ENCODE measurements at places on chromosomes 7 and 10.
A peak's percentile ranks its signal among the peaks of the same experiment; 100 is the strongest.

DNA sequence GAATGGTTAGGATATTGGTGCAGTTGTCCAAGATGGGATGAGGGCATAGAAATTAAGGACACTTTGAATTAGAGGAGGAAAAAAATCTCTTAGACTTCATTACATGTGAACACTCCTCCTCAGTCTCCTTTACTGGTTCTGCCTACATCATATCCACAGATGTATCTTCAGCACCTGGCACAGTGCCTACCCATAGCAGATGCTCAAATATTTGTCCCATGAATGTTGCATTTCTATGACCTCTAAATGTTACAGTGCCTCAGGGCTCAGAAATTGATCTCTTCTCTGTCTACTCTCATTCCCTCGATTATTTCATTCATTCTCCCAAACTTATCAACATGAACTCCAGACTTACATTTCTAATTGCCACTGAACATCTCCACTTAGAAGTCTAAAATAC, 17.1 kb downstream of the CNNM1 start:
- DNase-seq: no peak

DNA sequence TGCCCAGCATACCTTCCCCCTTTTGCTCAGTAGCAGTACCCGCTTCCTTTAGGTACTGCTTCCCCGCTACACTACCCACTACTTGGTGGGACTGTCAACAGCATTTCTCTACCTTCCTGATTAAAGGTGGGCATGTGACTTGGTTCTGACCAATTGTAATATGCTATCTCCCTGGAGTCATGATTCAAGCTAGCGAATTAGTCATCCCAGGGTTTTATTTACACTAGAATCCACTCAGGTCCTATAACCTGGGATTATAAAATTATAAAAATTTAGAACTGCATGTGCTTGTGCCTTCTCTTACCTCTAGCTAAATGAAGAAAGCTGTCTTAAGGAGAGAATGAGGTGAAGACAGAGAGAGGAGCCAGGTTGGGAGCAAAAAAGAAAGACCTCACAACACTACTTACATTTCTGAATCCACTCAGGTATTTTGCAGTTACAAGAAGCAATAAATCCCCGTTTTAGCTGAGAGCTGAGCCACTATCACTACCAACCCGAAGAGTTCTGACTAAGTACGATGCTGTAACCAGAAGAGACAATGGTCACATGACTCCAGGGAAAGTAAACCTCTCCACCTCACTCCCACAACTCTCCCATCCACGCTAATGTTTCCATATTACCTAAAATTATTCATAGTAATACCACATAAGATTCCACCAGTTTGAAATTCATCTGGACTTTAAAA, 9.7 kb downstream of the GBX1 start:
- no peak for DNase-seq

DNA sequence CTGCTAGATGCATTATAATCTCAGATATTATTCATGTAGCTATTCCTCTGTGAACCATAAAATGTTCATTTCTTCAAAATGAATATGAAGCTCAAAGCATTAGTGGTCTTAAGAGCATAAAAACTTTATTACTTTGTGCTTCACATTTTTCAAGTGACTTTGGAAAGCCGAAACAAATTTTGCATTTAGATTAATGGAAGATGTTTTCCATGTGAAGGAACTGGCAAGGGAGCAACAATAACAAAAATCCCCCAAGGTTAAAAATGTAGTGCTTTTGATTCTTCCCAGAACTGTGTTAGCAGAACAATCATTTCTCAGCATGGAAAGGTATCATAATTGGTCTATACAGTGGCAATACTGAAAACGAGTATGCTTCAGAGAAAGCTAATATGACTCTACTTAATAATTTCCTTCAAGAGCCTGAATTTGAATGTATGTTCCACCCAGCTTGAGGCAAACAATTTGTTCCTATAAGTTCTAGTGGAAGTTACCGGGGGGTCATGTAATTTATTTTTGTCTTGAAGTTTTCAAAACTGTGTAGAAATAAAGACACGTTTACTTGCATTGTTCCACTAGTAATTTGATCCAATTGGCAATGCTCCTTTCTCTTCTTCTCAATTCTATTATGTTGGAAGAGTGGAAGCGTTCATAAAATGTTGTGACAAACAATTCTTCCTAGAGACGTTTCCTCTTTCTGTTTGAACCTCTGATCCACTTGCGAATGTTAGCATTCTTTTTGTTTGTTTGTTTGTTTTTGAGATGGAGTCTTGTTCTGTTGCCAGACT, 665.4 kb downstream of the AUTS2 start:
- no peak for DNase-seq

DNA sequence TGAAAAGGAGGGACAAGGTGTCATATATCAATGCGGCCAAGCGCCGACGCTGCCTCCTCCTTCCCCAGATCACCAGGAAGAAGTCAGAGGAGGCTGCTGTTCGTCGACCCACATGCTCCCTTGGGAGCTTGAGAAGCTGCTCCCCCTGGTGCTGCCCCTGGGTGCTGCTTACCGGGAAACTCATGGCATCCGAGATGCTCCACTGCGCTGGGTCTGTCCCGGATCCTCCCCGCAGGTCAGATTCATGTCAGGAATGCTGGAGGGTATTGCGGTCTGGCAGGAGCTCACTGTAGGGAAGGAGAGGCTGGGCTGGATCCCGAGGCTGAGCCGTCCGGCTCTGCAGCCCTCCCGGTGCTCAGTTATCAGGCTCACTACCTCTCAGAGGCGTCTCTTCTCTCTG, 123.7 kb upstream of the FAM20C start:
- no peak for DNase-seq

GRCh38 chr7:36711256-36711655, 13.0 kb downstream of the AOAH start:
- DNase-seq: no peak

- DNase-seq: no peak
These were observed 1.2 kb upstream of the PRRT4 start for GRCh38 chr7:128362670-128363069.

DNA sequence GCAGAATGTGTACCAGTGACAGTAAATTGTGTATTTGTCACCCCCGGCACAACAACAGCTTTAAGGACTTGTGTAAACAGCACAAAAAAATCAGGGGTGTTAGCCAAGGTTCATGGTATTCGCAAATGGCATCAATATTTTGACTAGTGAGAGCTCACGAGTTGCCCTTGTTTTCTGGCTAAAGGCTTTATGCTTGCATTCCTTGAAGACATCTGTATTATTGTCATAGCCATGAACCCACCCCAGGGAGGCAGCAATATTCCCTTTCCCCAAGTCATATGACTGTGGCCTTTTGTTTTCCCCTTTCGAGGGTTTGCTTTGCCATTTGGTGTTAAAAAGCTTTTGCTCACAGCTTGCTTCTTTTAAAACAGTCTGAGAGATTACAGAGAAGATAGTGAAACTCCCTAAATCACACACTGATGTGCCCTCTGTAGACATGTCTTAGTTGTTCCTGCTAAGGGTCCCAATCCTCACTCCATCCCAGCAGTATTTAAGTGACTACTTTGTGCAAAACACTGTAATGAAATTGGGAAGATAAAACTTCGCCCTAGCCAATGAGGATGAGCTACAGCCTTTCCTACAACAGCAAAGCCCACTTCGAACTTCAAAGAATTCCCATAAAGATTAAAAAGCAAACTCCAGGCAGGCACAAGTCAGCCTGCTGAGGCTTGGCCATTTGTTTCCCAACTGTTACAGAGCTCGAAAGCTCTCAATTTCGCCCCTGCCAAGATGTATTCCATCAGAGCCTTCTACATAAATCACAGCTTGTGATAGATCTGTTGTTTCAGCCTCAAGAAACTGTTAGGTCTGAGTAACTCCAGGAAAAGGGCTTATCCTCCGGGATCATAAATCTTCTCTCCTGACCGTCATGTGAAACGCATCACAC, 172.3 kb downstream of the ADAM12 start:
- no peak for DNase-seq

DNA sequence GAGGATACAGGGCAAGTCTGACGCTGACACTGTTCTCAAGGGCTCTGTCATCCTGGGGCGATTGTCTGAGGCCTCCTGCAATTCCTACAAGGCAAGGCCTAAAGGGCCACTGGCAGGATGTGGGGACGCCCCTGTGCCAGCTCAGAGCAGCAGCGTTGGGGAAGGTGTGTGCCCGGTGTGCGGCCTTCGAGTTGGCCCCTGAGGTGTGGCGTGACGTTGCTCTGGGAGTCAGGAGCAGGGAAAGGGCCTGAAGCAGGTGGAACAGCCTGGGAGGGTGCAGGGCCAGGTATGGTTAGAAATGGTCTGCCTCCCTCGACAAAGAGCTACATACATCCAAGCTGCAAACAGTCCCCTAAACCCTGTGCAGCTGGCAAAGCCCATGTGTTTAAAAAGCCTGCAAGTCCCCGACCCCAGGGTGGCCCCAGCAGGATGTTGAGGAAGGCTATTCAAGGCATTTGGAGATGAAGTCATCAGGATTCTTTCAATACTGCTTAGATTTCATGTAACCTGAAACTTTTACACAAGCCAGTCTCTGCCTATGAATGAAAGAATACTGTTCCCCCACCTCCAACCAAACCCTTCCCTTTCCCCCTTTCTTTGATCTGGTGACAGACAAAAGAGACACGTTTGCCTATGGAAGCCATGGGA, 142.5 kb upstream of the TNS3 start:
- no peak for DNase-seq

GRCh38 chr7:155815332-155816191, 3.3 kb upstream of the SHH start:
- peak; percentile 24 for DNase-seq

DNA sequence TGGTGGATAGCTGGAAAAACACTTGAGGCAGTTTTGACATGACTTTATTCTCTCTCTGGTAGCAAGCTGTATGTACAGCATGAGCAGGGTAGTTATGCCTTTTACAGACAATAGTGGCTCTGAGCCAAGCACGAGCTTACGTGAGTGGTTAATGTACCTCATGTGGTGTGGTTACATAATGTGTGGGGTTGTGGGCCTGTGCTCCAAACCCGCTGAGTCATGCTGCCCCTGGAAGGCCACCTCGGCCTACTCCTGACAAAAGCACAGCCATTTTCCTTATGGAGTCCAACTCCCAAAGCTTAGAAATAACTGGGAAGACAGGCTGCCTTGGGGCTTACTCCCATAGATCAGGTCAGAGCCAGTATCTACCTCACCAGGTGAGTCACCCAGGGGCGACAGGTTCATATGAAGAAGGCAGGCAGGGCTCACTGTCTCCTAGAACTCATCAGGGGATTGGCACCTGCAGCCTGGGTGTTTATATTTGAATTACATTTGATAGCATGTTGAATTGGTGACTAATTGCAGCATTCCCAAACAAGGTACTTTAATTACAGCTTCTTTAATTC, 404.5 kb downstream of the ADRA2A start:
- no peak for DNase-seq

DNA sequence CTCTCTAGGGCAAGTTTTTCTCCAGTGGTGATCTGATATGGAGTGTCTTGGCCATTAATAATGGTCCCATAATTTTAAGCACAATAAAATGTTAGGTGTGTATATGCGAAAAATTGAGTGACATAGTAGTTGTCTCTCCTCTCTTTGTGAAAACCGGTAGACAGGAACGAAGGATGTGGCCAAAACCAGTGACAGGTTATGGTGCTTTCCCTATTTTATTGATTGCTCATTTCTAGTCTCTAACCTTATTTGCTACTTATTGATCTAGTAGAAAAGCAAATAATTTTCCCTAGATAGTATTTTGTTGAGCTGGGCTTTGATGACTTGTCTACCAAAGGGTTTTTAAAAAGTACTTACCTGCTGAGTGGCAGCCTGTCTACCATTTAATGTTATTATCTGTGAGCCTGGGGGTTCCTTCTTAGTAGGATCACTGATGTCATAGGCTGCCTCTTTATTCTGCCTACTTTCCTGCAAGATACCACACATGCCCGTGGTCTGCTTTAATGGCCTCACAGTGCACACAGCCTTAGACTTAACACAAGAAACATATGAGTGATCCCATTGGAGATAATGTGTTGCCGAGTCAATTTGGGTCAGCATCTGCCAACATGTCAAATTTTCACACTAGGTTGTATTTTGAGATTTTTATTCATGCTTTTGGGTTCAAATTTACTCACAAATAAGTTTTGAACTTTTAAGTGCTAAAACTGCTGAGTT, 100.0 kb downstream of the AUTS2 start:
- DNase-seq: no peak

DNA sequence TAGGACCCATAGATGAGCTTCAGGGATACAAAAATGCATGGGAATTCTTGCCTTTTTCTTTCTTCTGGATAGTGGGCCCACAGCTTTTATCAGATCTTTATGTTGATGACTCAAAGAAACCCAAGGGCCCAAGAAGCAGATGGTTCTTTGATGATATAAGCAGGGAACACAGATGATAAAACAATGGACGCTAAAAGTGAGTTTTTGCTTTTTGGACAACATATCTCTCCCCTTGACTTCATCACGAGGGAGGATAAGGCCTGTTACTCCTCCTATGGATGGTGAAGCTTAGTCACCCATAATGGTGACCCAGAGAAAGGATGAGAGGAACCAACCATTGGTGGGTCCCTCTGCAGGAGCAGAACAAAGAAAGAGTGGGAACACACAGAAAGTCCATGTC, 6.5 kb upstream of the OGA start:
- no peak for DNase-seq

- peak; percentile 80 for DNase-seq
These were observed 23.9 kb downstream of the SCD start for GRCh38 chr10:100370714-100371481.

- DNase-seq: no peak
These were observed 79.3 kb upstream of the ZNF32 start for GRCh38 chr10:43727935-43728334.

- no peak for DNase-seq
These were observed 37.6 kb downstream of the ATOH7 start for GRCh38 chr10:68194290-68194689.

- DNase-seq: no peak
These were observed 202.1 kb upstream of the AKR1E2 start for GRCh38 chr10:4623757-4624420.

- no peak for DNase-seq
These were observed 9.5 kb downstream of the CHRM2 start for GRCh38 chr7:136877990-136878389.

- DNase-seq: no peak
These were observed 5.8 kb downstream of the LBX1 start for GRCh38 chr10:101223274-101224059.
